Stimulated activated CD8-positive, alpha-beta memory T cell treated with anti-CD3 and anti-CD28 coated beads, Interleukin-4, amount 100 ng/mL, for 1 hour (primary cell): ENCODE measurements at places on chromosomes 1 and 21.
A peak's percentile ranks its signal among the peaks of the same experiment; 100 is the strongest.

DNA sequence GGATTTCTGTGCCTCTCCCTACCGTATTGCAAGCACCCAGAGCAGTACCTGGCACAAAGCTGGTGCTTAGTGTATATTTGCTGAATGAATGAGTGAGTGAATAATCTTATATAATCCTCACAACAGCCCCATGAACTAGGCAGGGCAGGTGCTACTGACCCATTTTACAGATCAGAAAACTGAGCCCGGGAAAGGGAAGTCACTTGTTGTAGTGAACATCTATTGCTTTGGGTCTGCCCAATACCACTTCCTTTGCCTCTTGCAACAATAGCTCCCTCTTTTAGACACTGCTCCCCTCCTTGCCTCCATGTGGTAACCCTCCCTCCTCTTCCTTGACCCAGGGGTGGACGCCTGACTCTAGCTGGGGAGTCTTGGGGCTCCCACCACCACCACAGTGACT is 3.1 kb downstream of the CDCP2 start:
- DNase-seq, result no peak

DNA sequence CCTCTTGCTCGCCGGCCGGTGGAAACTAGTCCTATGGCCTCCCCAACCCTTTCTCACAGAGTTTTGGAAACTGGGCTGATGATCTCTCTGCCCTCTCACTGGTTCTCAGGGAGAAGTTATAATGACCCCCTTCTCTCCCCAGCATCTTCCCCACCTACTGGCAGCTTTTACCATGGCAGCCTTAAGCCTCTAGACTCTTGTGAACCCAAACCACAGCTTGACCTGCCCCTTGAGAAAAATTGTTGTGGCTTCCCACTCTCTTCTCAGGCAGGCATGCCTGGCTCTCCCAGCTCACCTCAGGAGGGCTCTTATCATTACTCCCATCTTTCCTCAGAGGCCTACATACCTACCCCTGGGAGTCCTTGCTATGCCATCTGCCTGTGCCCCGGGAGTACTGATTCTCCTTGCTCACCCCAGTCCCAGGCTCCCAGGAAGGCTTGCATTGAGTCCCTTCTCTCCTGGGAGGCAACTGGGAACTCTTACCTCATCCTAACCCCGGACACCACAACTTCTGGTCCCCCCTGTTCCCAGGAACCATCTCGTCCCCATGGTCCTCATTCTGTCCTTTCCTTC is 1.6 kb downstream of the NSUN4 start:
- no peak for DNase-seq

GRCh38 chr1:145994391-145995120 is 1.8 kb downstream of the TXNIP start:
- no peak for DNase-seq

DNA sequence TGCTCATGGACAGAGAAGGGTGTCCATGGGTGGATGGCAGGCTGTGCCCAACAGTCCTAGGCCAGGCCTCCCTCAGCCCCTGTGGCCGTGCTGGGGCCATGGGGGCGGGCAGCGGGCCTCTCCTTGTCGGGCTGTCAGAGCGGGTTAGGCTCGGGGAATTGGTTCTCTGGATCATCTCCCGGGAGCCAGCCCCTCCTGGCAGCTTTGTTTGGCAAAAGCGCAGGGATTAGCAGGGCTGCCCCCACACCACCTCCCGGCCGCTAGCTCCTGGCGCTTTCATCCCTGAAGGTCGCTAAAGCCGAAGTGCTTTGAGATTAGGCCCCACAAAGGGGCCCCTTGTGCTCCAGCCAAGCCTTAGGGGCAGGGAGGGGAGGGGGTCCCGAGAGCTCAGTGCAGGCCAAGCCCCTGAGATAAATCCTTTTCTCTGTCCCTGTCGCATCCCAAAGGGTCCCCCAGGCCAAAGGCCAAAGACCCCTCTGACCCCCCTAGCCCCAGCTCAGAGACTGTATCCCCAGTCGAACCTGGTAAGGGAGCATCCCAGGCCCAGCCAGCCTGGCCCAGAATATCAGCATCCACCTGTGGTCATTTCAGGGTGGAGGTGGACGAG is 9.8 kb upstream of the DMBX1 start:
- DNase-seq, result no peak

DNA sequence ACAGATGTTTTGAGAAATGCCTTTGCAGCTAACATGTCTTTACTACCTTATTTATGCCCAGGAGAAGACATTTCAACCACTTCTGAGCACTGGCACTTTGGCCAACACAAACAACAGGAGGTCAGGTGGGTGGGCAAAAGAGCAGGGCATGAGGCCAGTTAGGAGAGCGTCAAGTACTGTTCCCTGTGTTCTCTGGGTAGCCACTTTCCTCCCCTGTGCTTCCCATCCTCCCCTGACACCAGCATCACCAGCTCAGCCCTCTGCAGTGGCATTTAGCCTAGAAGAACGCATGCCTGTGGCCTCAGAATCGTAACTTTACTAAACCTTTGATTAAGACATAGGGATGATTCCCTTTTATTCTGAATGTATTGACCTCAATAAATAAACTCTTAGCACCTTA is 18.3 kb downstream of the BTG2 start:
- no peak for DNase-seq

- DNase-seq, result no peak
These were observed 213.5 kb upstream of the IRF2BP2 start for GRCh38 chr1:234823191-234824176.

DNA sequence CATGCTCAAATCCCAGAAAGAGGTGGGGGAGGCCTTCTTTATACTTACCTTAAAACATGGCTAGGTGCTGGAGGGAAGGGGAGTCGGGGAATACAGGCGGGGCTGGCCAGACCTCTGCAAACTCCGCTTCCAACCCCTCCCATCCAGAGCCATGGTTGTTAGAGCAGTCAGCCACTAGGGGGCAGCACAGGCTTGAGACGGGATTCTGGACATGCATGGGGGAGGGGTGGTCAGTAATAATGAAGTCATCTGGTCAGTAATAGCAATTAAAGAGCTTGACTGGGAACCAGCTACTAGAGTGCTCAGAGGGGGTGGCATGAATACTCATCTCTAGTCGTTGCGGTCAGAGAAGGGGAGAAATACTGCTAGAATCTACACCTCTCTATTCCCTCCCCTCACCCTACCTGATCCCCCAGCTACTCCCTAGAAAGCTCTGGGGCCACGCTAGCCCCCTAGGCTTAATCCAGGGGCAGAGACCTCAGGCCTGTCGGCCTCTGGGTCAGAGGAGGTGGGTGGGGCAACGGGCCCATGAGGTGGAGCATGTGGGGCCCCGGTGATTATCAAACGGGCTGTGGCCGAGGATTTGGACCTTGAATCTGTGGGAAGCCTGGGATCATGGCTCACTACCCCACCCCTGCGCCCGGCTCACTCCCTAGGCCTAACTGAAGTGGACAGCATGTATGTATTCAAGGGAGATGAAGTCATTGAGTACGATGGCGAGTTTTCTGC is 2.9 kb downstream of the CASQ1 start:
- peak; percentile 68 for DNase-seq

GRCh38 chr1:237702161-237702560 is 188.6 kb downstream of the ZP4 start:
- no peak for DNase-seq

DNA sequence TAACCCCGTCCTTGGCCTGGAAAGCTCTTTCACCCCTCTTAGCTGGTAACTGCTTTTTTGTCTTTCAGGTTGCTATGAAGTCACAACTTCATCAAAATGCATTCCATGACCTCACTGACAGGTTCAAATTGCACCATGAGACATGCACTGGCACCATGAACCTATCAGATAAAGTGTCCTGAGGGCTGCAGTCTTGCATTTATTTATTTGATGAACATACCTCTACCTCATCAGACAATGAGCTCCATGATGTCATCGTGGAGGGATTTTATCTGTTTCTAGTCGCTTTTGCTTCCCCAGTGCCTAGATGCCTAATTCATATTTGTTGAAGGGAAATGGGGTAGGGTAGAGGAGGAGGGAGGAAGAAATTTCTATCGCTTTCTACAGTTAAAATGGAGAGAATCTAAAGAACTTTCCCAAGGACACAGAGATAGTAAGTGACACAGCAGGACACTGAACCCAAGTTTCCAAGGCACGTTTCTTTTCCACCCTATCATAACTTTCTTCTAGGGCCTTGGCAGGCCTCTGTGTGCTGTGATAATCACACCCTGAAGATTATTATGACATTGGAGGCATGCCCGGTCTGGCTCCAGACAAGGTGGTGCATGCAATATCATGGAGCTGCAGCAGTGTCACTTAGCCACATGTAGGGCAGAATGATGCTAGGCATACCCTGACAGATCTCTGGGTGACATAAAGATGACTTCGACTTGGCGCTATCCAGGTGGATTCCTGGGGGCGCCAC is 69.5 kb downstream of the CD58 start:
- no peak for DNase-seq

DNA sequence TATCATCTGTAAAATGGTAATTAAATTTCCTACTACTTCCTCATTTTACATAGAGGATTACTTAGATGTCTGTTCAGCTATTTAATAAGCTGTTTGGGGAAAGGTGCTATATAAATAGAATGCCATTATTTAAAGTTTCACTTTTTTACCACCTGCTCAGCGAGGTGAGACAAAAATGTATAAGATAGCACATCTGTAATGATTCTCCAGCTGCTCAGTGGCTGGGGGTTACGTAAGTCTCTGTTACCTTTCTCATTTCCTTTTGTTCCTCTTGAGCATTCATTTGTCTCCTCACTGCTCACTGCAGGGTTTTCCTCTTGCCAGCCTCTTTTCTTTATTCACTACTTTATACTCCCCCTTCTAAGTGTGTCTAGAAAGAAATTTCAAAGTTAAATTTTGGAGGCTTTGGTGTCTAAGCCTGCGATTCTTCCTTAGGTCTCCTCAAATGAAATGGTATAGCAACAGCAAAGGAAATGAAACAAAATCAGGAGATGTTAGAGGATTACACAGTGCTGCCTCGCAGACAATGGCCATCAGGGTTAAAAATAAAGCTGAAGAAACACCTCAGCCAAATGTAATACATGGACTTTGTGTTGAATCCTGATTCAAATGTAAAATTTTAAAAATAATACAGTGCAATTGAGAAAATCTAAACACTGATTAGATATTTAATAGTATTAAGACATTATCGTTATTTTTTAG is 6.8 kb downstream of the RGS8 start:
- no peak for DNase-seq

DNA sequence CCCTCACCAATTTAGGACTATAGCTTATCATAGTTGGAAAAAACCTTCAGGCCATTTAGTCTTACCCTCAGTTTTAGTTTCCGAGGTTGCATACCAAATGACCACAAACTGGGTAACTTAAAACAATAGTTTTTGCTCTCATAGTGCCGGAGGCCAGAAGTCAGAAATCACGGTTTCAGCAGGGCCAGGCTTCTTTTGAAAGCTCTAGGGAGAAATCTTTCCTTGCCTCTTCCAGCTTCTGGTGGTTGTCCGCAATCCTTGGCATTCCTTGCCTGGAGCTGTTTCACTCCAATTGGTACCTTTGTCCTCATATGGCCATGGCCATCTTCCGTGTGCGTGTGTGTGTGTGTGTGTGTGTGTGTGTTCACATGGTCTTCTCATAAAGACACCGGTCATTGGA is 12.4 kb upstream of the PLXNA2 start:
- no peak for DNase-seq

DNA sequence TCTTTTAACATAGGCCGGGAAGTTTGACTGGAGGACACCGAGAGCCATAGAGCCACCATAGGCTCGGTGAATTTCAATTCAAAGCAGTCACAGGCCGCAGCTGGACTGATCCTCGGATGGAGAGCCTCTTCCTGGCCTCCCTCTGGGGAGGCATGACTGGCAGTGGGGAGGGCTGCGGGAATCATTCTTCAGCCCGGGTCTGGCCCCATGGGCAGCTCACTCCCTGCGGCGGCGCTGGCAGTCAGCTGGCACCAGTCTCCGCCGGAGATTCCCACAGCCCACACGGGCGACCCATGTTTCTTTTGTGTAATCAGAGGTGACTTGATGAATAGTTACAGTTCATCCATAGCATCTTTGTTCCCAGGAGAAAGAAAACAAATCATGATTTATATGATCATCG is 10.6 kb downstream of the ESPN start:
- no peak for DNase-seq

DNA sequence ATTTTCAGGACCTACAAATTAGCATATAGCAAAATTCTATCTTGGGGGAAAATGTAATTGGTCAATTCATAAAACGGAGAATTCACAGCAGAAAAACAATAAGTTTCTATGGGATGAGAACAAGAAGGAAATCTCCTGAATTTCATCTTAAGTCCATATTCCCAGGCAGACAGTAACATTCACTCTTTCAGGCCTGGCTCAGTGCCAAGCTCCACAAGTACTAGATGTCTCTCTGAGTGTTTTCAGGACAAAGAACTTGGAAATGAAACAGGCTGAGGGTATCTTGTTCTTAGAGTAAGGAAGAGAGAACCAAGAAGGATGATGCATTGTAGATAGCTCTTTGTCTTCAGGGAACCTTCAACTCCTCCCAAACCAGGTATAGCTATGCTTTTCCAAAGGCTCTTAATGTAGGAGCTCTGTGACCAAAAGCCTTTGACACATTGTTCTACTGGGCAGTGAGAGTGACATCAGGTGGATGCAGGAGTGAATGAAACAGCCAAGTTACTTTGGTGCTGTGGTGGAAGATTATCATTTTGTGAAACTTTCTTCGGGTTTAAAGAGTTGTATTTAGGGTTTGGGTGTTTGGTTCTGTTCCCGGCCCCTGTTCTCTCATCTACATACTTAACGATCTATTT is 298.3 kb downstream of the GPATCH2 start:
- no peak for DNase-seq

DNA sequence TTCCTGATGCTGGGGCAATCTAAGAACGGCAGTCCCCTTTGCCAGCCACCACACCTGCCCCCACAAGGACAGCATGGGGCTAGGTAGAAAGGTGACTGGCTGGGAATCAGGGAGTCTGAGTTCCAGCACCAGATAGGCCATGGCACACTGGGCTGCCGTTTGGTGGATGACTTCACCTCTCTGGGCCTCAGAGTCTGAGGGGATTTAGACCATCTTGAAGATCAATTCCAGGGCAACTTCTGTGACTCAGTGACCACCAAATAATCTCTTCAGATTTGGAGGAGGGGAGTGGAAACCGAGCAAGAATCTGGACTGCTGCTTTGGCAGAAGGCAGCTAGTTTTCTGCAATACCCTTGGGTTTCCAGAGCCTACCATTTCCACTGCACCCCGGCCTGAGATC is 92.1 kb upstream of the EDN2 start:
- no peak for DNase-seq

DNA sequence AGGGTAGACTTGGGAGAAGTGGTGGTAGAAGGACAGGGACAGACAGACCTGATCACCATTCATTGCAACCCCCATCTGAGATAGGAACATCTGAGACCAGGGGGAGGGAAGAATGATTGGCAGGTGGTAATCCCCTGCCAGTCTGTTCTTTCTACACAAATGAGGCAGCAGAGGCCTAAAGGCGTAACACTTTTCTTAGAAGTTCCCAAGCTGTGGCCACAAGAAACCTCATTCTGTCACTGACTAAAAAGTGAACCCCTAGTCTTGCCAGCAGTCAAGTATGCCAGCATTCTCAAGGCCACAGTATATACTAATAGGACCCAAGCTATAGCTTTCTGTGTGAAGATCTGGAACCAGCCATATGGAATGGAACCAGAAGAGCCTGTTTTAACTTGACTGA is 638.0 kb downstream of the KCNT2 start:
- no peak for DNase-seq
